ENCODE measurements at places on chromosomes 13 and 19.

GRCh38 chr19:16324384-16325160 is at the start of gene KLF2:
Gene KLF2, plus strand, starts transcription at chr19:16324826. Its CDS starts 98 bp downstream, at chr19:16324924.
- peak; percentile 87 for DNase-seq

GRCh38 chr13:93079294-93079693 is 147.3 kb upstream of the GPC6 start:
- no peak for DNase-seq

DNA sequence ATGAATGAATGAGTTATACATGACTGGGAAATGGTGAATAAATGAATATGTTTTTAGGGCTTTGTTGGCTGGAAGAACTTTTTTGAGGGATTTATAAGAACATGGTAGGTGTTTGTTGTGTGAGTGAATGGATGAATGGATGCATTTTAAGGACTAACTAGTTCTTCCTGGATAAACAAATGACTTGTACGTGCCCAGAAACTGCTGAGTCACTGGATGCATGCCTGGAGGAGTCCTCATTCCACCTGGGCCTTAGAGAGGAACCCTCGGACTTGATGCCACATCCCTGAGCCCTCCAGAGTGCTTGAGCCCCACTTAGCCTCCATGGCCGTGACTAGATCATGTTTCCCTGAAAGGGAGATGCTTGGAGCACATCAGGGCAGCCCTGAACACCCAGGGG is 153.4 kb downstream of the DPF1 start:
- no peak for DNase-seq

DNA sequence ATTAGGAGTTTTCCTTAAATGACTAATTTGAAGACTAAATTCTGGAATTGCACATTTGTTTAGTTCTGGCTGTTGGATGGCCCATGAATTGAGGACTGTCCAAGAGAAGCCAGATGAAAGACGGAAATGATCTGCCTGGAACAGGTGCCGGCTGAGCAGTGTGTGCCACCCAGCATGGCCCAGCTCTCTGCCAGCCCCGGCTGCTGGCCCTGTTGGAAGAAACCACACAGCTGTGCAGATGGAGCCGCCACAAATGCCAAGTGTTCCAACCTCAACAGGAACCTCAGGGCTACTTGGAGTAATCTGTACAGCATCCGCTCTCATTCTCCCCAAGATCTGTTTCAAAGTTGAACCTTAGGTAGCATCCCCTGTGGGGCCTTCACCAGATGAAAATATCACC is 67.0 kb upstream of the STARD13 start:
- no peak for DNase-seq

GRCh38 chr19:7787141-7787540 is 24.1 kb downstream of the CLEC4M start:
- no peak for DNase-seq

- no peak for DNase-seq
Measured at GRCh38 chr13:106905380-106906162, 337.6 kb upstream of the ARGLU1 start.

GRCh38 chr13:106570299-106570852 is 2.4 kb upstream of the ARGLU1 start:
- DNase-seq = peak; percentile 71

- no peak for DNase-seq
Measured at GRCh38 chr19:2494084-2494446, 18.1 kb downstream of the GADD45B start.

Data from activated CD8-positive, alpha-beta T cell treated with anti-CD3 and anti-CD28 coated beads for 36 hours (primary cell).